ENCODE measurements at places on chromosomes 5 and 9.

- no peak for DNase-seq
Observed at GRCh38 chr5:102713278-102713677, 41.8 kb upstream of the PAM start.

DNA sequence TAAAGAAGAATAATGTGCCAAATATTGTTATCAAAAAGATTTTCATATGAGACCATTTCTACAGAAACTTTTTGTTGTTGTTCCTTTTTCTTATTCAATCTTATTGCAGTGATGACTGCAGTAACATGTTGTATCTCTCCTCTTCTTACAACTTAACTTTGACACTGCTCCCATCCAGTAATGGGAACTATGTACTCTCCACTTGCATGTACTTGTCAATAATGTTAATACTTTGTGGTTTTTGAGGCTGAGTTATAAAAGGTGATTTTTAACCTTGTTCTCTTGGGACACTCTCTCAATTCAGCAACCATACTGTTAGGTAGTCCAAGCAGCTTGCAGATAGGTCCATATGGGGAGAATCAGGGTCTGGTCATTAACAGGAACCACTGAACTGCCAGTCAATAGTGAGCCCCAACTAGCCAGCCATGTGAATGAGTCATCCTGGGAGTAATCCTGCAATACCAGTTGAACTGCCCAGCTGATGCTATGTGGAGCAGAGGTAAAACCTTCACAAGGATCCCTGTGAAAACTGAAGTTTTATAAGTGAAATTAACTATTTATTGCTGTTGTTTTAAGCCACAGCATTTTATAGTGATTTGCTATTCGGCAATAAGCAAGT is 199.6 kb upstream of the DAB2 start:
- no peak for DNase-seq

DNA sequence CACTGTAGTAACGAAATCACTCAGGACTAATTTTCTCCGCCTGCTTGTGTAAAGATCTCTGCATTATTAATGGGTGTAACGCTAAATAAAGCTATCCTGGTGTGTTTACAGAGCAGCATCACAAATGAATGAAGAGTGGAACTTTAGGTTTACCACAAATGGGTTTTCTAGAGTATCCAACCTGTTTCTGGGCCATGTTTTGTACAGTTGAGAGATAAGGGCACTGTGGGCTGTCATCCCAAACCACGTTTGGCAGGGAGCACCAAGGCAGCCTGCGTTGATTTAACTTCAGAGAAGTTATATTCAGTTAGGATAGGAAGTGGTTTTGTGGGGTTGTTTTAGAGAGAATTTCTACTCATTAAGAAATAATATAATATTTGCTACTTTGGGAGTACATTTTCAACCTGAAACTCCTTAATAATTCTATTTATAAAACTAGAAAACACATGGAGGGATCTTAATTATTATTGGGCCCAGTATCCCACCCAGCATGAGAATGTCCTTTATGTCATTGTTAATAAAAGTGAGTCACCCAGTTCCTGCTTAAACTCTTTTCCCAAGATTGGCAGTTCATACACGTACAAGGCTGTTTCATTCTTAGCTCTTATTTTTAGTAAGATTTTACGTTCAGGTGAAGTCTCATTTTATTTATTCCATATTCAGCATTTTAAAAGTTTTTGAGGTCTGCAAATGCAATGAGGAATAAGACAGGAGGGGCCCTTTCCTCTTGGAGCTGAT is 8.0 kb downstream of the KCNN2 start:
- no peak for DNase-seq

DNA sequence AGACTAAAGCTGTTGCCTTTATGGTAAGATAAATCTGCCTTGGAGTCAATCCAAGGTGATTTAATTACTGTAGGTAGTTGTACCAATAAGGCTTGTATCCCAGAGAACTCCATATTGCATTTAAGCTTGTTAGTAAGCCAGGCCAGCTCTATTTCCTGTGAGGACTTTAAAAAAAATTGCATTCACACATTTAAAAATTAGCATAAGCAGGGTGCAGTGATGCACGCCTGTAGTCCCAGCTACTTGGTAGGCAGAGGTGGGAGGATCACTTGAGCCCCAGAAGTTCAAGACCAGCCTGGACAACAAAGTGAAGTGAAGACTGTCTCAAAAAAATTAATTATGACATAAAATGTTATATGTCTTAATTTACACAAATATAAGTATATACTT is 28.7 kb upstream of the ABL1 start:
- DNase-seq = no peak

DNA sequence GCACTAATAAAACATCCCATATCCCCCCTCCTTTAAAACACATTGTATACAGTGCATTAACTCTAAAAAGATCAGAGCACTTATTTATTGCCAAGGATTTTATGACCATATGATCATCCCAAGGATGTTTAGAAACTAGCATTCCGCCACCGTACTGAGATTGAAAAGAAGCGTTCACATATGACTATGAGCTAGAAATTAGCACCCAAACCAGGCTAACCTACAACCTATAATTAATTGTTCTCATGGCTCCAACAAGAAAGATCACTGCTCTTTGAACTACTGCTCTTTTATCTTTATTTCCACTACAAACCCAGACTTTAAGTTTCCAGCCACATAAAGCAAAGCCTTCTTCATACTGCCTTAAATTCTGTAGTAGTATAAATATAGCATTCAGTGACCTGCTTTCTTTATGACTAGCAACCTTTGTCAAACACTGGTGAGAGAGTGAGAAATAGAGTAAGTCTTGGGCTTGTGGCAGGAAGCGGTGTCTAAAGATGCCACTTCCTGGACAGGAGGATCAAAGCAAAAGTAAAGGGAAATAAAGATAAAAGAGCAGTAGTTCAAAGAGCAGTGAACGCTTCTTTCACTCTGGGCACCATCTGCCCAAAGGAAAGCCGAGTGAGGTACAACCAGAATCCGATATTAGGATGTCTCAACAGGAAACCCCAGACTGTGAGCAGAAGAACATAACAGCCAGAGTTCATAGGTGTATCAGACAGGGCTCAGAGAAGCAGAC is 151.1 kb upstream of the ERCC6L2 start:
- no peak for DNase-seq

GRCh38 chr5:148778882-148779281 is 47.5 kb upstream of the ADRB2 start:
- DNase-seq = no peak

GRCh38 chr9:6984941-6985578 is 227.3 kb downstream of the KDM4C start:
- DNase-seq = no peak

DNA sequence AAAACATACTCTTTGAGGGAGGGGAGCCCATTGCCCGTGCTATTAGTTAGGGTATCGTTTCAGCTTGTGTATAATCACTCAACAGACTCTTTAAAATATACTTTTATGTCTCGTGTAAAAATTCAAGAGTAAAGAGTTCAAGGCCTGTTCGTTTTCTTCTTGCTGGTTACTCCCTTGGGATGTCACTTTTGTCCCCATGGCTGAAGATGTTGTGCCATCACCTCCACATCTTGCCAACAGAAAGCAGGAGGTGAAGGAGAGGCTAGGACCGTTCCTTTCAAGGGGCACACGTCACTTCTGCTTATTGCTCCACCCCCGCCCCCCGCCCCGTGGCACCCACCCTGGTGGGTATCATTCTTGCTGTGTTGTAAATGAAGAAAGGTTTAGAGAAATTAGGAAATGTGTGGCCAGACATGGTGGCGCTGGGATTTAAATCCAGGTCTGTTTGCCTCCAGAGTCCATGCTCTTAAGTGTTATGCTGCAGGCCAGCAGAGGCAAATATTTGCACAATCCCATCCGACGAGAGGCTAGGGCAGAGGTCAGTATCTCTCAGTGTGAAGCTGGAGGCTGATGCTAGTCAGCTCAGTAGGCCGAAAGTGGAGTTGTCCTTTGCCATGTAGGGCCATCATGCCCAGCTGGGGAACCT is 3.0 kb downstream of the MLANA start:
- DNase-seq = no peak

- DNase-seq = no peak
Observed at GRCh38 chr5:175854231-175855040, 16.9 kb upstream of the CPLX2 start.

DNA sequence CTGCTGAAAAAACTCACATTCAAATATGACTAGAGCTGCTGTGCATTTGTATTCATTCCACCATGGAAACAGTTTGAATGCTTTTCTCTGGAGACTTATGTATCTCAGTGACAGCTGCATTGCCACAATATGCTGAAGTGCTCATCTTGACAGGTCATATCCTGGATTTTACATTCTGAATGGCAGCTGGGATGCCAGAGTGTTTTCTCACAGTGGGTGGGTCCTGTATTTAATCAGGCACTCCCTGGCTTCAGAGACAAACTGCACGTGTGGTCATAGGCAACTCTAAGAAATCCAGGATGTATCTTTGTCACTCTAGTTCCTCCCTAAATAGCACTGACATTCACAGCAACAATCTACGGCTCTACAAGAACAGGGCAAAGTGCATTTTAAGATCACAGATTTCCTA is 75.6 kb downstream of the ST8SIA4 start:
- DNase-seq = no peak

DNA sequence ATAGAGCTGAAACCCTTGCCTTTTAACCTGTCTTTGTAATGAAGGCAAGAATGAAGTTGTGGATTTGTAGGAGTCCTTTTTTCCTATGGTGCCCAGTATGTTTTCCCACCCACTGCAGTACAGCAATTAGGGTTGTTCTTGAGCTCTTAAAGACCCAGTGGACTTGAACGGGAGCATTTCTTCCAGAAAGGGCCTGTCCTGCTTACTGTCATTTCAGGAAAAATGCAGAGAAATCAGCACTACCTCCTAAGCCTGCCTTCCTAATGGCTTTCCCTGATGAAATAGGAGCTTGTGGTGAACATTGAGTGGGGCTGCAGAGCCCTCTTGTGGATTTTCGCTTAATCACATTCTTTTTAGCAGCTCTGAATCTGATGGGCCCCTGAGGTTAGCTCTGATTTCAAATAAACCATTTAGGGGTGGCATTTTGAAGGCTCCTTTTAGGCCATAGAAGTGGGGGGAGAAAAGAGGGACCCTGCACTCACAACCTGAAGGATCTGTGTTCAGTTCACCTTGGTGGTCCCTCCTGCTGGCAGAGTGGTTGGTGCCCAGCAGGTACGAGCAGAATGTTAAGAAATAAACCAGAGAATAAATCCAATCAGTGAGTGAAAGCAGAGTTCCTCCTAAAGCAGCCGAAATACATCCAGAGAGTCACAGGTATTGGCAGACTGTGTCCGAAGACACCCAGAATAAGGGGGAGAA is 188.0 kb upstream of the KLF9 start:
- peak; percentile 74 for DNase-seq

DNA sequence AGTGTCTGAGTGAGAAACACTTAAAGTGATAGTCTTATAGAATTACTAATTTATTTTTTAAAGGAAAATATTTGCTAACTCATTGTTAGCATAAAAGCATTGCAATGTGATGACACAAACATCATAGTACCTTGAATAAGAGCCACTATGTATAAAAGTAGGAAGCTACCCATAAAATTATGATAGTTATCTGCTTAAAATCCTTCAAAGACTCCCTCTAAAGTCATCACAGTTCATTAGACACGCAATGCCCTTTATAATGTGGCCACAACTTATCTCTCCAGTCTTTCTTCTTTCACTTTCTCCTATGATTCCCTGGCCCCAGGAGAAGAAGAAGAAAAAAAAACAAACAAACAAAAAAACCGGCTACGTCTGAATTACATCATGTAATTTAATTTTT is 1144.0 kb upstream of the NUDT12 start:
- DNase-seq = no peak

GRCh38 chr5:143085319-143085917 is 315.2 kb downstream of the ARHGAP26 start:
- no peak for DNase-seq

DNA sequence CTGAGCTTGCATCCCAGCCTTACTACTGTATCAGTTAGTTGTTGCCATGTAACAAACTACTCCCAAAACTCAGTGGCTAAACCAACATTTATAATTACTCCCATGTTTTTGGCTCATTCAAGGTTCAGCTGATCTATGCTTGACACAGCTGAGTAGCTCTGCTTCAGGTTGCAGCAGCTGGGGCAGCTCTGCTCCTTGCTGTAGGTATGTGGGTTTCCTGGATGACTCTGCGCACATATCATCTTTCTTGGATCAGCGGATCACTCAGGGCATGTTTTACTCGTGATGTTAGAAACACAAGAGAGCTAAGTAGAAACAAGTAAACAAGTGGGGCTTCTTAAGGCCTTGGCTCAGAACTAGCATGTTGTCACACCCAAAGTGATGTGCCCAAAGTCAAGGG is 15.1 kb downstream of the TEK start:
- no peak for DNase-seq

DNA sequence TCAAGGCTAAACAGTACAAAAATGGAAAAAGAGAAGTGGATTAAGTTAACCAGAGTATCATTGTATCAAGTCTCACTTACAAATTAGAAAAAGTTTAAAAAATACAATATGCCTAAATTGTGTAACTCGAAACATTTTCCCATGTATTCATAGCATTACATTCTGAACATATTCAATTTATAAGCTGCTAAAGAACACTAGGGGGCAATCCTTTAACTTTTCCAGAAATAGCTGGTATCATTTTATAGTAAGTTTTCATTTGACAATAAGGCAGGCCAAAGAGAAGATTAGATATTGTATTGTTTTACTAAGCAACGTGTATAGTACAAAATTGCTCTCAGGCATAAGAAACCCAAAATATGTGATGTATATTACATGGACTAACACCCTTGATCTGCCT is 234.6 kb downstream of the ADGRV1 start:
- DNase-seq = no peak

- no peak for DNase-seq
Observed at GRCh38 chr9:88663771-88664419, 128.9 kb downstream of the NXNL2 start.

DNA sequence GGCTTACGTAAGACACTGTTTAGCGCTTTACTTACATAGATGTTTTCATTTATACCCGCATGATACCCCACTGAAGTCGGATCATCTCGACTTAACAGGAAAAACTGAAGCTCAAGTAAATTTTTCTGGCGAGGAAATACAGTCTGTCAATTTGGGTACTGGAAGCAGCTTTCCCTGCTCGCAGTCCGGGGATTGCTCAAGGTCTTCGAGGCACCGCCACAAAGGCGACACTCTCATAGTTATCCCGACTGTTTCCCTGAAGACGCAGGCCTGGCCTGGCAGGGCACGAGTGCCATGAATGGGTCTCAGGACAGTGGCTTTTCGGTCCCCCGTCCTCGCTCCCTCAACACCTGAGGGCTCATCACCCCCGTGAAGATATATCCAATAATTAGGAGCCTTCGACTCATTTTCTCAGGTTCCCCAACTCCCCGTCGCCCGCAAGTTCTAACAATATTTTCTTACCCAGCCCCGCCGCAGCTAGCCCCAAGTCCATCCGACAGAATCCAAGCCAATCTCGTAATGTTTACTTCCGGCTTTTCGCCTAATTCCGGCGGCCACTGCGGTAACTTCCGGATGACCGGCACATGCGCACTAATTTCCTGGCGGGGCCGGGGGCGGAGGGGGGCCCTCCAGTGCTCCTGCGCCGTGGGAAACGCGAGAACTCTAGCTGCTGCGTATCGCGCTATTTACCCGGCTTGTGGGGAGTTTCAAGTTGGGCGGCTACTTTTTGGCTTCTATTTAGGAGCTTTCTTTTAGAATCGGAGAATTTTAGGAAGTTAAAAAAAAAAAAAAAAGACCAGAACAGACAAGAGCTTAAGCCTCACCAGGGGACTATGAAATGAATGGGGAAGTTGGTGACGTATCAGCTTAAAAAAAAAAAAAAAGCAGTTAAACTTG is at the start of gene SLU7:
SLU7 (minus strand) TSS at position 521 of the 897 bp plus-strand sequence. CDS start 3,787 bp downstream, outside the sequence.
- peak; percentile 94 for DNase-seq

GRCh38 chr9:86697213-86697612 is 250.1 kb downstream of the GAS1 start:
- DNase-seq = no peak

GRCh38 chr5:93246090-93246855 is 334.7 kb downstream of the NR2F1-AS1 start:
- DNase-seq = peak; percentile 48

- DNase-seq = no peak
Observed at GRCh38 chr5:15645381-15646160, 145.6 kb downstream of the FBXL7 start.

Data from ovary (tissue), 10 donors.